Activated naive CD4-positive, alpha-beta T cell treated with Interleukin-2 at 50 U/mL for 16 hours (primary cell): ENCODE measurements at places on chromosomes 11 and 22.

DNA sequence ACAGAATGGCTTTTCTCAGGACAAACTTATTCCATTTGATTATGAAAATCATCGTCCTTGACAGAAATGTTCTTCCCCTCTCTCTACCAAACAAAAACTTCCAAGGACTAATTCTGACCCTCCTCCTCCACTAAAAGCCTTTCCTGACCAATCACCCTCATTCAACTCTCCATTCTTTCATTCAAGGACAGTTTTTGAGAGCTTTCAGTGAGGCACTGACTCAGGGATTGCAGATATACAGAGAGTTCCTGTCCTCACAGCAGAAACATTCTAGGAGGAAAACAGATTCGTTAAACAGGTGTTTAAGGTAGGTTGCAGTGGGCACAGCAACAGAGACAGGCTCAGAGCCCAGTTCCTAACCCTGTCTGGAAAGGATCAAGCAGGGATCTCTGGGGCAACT is 41.5 kb downstream of the OR4D9 start:
- no peak for DNase-seq

DNA sequence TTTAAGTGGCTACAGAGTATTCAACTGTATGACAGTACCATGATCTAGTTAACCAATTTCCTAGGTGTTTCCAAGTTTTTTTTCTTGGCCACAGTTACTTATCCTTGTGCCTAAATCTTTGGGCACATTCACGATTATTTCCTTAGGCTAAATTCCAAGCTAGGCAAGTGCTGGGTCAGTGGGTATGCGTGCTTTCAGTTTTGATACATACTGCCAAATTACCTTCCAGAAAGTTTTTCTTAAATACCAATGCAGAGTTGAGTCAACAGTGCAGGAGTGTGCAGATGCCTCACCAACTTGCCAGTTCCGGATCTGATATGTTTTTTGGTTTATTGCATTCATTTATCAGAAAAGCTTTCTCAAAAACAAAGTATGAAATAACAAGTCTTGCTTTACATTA is 67.9 kb upstream of the OR4B1 start:
- no peak for DNase-seq

DNA sequence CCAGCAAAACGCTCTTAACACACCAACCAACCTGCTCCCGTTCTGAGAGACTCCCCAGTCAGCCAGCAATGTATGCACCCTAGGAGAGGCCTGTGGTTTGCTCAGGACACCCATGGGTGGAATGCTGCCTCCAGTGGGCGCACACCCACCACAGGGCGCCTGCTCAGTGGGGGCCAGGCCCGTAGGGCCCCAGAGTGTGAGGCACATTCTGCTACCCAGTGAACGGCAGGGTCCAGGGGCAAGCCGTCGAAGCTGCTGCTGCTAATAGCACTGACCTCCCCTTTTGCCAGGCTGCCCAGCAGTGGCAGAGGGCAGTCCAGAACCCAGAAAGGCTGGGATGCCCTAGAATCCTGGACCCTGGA is 12.8 kb downstream of the B3GAT1 start:
- no peak for DNase-seq

GRCh38 chr22:28344918-28345703 is 334.5 kb downstream of the TTC28 start:
- DNase-seq = no peak

DNA sequence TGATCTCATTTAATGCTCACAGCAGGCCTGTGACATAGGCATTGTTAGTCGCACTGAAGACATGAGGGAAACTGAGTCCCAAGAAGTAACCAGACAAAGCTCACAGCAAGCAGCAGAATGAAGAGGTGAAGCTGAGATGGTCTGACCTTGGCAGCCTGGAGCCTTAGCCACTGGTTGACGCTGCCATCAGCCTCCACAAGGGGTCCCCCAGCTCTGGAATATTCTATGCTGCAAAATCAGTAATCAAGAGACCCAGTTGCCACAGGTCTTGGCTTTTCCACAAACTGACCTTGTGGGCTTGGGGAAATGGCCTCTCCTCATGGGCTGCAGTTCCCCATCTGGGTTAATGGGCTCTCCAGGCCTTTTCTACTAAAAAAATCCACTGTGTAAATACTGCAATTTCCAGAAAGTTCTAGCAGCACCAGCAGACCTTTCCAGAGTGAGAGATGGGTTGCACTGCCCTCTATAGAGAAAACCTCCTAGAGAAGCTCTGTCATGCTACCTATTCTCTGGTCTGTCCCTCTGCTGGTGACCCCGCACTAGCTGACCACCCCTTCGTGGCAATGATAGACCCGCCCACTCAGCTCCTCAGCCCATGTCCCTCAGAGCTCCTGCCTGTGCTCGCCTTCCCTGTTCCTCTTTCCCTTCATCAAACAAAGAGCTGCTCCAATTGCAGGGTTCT is 22.6 kb upstream of the ISX start:
- no peak for DNase-seq

- no peak for DNase-seq
Measured at GRCh38 chr11:131331546-131331945, 38.9 kb upstream of the NTM start.
